Smooth muscle cell of the coronary artery (primary cell): ENCODE measurements at places on chromosomes 4 and X. TPM values are rescaled to one million over a fixed set of nuclear protein-coding genes. Genes with fewer than 3 reads are reported as not detected.

Gene GPAT3
- total RNA-seq: 1.1 and 4.3 TPM in 2 replicates

Gene TMPRSS11B
- total RNA-seq: not detected in 2 replicates

Gene MAP9
- 2.1 and 5.7 TPM in 2 replicates for total RNA-seq

Gene GPRIN3
- 0.23 and 0.90 TPM in 2 replicates for total RNA-seq

Gene TIGD4
- total RNA-seq: 0.08 TPM in 1 of 2 replicates, not detected in the other

Gene SHROOM3
- total RNA-seq: 1.1 and 25.0 TPM in 2 replicates

Gene STATH
- total RNA-seq: 0.15 TPM in 1 of 2 replicates, not detected in the other

Gene ZNF630
- 0.45 and 1.5 TPM in 2 replicates for total RNA-seq

Gene GEMIN8
- total RNA-seq: 11.8 and 21.4 TPM in 2 replicates
